KBM-7 (cell line): ENCODE measurements at places on chromosomes 12 and 14.

- DNase-seq, result peak; percentile 55
Measured at GRCh38 chr12:14514154-14514842, 53.4 kb downstream of the PLBD1 start.

DNA sequence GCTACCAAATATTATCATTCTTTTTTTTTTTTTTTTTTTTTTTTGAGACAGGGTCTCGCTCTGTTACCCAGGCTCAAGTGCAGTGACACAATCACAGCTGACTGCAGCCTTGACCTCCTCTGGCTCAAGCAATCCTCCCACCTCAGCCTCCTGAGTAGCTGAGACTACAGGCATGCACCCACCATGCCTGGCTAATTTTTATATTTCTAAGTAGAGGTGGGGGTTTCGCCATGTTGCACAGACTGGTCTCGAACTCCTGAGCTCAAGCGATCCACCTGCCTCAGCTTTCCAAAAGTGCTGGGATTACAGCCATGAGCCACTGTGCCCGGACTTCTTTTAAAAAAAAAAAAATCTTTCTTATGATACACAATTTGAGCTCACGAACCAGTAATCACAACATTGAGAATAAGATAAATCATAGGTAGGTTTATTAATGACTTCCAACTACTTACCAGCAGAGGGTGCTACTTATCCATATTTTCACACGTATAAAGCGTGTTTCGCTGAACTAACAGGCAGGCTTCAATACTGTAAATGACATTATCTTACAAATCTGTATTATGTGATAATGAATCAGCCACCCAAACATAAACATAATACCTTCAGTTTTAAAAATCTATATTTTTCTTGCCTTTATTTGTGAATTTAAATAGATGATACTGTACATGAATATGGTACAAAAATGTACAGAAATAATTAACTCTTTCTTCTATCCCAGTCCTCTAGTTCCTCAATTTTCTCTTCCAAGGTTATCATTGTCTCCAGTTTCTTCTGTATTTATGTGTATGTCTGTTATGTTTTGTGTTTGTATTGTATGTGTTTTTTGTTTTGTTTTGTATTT, 42.5 kb upstream of the BCAT1 start:
- DNase-seq, result peak; percentile 72

DNA sequence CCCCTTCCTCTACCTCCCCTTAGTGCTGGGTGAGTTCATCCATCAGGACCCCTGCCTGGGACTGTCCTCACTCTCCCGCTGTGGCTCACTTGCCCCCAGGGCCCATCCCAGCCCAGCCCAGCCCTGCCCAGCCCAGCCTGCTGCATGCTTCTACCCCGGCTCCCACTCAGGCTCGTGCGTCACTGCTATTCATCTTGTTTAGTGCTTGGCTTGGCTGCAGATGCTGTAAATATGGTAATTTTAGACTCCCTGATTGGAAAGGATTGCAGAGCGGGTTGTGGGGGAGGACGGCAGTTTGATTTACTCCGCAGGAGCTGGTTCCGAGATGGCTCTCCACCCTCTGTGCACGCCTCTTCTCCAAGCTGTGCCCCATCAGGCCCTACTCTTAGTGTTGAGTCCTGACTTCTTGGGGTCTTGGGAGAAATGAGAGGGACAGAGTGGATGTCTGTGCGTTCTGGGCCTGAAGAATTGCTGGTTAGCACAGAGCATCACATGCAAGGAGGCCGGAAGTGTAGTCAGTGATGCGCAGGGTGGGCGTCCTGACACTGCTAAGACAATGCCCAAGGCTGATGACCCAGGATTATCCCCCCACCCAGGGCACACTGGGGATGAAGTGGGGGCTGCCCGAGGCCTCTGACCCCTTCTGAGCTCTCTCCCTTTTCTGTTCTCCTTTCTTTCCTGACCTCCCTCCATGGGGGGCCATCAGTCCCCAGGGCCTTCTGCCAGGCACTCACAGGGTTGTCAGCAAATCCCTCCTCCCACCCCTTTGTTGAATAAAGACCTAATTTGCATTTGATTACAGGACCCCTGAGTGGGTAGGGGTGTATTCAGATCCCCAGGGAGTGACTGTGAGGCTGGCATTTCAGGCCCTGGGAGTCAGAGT, 244.4 kb downstream of the ZFP36L1 start:
- no peak for DNase-seq

DNA sequence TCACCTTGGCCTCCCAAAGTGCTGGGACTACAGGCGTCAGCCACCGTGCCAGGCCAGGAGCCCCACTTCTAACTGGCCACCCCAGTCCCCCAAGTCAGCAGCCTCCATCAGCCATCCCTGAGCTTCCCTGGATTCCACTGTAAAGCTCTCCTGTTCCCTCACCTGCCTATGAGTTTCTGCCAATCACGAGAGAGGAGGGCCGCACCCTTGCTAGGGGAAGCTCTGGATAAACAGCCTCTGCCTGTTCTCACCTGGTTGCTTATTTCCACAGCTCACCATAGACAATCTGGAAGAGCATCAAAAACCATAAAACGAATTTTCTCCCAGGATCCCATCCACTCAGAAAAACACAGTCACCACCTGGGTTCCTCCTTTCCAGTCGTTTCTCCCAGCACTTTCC, 5.0 kb downstream of the CDCA4 start:
- no peak for DNase-seq

DNA sequence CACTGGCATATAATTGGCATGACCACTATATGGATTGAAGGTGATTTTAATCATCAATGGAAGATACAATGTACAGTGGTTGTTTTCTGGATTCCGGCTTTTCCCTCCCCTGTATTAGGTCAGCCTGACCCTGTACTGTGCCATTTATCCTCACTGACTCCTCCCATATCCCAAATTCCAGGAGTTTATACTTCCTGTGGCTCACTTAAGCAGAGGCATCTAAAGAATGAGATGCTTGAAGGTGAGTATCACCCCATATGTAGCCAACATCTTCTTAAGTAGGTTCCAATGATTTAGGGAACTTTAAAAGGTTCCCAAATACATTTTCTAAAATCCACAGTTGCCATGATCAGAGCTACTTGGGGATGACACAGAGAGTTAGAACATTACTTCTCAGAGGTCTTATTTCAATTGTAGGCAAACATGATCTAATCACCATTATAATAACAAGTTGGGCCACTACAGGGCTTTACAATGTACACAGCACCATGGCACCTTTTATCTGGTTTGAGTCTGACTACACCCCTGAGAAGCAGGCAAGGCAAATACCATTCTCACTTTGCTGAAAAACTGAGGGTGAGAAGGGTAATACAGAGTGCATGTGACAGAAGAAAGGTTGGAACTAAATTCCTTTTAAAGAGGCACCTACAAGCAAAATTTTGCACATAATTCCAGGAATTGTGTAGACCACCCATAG, 212.3 kb upstream of the GARIN6 start:
- no peak for DNase-seq

DNA sequence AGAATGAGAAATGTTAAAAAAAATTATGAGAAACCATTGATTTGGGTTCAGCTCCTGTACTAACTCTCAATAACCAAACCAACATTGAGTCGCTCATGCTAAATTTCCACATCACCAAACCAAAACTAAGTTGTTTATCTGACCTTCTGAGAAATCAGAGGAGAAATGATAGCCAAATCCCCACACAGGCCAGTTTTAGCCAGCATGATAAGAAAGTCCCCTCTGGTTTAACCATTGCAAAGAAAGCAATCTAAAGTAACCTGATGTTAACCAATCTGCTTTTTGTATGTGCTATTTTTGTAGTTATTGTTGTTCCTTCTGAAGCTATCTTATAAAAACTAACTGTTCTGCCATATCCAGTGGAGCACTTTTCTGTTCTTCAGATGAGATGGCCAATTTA, 599.7 kb downstream of the SLC16A7 start:
- no peak for DNase-seq

GRCh38 chr12:93980711-93981110, 167.7 kb upstream of the PLXNC1 start:
- no peak for DNase-seq

DNA sequence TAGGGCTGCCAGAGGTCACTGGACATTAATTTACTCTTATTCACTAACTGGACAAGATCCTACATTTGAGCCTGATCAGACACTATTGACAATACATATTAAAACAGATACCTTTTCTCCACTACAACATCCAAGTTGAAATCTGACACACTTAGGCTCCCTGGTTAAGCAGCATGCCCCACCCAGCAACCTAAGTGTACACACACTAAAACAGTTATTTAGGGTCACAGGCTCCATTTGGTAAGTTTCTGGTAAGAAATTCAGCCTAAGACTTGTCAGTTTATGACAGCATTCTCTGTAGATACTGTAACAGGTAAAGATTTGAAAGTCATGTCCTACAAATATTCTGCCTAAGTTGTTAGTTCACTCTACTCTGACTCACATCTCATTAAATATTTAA, 12.3 kb upstream of the LLPH start:
- no peak for DNase-seq

GRCh38 chr14:56057071-56057741, 61.0 kb upstream of the PELI2 start:
- no peak for DNase-seq

DNA sequence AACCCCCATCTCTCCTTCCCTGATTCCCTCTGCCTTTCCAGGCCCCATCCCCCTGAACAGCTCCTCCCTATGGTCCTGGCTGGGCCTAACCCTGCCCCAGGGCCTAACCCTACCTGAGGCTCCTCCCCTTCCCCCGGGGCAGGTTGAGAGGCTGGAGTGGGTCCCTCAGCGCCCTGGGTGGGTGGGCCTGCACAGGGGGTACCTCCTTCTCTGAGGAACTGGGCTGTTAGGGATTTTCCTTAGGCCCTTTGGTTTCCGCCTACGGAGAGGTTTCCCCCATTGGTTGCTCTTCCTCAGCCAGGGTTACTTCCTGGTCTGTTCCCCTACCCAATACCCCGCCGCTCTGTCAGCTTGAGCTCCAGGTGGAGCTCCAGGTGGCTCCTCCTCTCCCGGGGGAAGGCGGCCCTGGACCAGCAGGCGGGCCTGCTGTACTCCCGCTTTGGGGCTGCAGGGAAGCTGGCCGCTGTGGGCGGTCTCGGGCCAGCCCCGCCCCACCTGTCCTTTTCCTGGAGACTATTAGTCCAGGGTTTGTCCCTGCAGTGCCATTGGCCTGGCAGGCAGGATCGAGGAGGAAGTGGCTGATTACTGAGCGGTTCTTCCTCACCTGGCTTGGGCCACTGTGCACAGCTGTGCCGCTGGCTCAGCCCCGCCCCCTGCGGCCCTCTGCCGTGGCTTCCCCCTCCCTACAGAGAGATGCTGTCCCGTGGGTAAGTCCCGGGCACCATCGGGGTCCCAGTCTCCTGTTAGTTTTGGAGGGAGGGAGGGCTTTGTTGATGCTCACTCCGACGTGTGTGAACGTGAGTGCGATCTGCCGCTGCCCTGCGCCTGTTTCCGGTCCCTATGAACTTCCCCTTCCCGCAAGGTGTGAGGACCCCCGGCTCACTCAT, 2.5 kb downstream of the C12orf57 start:
- peak; percentile 80 for DNase-seq

DNA sequence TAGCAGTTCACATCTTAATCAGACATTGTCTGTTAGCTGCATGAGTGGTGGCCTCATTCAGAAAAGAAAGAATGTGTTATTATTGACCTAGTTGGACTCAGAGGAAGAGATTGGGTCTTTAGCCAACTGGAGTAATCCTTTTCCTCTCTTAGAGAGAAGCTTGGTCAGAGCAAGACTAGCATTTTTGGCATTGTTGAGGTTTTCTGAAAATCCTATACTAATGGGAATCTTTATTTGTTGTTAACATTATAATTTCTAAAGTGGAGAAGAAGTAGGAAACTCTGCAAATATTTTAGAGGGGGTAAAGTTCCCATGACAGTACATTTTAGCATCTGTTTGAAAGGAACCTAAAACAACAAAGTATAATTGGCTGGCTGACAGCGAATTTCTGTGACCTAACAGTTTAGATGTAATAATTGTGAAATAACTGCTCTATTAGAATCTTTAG, 9.7 kb downstream of the TOX4 start:
- no peak for DNase-seq

GRCh38 chr14:40694023-40694422, 912.7 kb upstream of the LRFN5 start:
- no peak for DNase-seq

- no peak for DNase-seq
Measured at GRCh38 chr14:36827861-36828260, 166.2 kb downstream of the PAX9 start.

GRCh38 chr14:34027130-34027989, 76.5 kb upstream of the EGLN3 start:
- DNase-seq, result no peak

DNA sequence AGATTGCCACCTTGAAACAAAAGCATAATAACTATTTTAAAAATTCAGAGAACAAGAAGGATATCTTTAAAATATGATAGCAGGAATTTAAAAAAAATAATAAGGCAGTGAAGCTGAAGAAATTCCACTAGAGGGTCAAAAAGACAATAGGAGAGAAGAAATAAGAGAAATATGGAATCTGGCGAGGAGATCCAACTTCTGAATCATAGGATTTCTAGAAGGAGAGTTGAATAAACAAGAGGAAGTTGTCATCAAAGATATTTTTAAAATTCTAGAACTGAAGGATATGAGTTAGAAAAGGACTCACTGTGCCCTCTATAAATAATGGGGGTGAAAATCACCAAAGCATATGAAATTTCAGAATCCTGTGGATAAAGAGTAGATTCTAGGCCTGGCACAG, 26.8 kb upstream of the TOMM20L start:
- no peak for DNase-seq

DNA sequence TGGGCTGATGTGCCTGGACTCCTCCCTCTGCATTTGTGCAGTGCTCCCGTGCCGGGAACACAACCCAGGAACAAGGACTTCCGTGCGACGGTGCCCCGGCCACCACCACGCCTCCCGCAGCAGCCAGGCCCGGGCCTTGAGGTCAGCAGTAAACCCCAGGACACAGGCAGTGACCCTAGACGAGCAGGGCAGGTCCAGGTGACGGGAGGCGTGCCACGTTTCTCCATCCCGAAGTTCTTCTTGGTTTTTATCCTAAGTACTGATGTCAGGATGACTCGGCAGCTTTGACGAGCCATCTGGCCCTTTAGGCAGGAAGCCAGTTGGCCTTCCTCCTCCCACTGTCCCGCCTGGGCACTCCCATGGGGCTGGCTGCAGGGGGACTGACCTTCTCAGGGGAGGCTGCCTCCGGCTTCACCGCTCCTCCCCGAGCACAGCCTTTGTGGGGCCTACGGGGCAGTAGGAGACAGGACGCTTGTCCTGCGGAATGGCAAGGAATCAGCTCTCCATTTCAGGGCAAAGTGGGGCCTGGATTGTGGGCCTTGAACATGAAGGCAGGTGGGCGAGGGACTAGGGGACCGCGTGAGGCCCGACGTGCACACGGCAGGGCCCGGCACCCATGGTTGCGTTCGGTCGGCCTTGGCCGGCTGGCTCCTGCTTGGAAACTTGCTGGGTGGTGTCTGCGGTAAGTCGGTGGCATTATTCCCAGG, 94.1 kb downstream of the FBXL14 start:
- no peak for DNase-seq
